ENCODE measurements at places on chromosomes 6 and 20.

DNA sequence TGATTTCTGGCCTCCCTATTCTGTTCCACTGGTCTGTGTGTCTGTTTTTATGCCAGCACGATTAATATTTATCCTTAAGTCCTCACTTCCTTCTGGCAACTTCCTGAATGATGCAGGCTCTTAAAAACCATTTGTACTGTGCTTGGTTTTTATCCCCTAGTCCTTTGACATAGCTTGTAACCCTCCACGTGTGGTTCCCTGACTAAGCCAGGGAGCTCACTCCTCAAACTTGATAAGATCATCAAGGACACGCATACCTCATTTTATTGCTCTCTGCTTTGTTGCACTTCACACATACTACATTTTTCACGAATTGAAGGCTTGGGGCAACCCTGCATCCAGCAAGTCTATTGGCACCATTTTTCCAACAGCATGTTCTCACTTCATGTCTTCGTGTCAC lies 166.4 kb upstream of the UST start:
- DNase-seq, result no peak

GRCh38 chr20:444862-445426 lies 17.4 kb downstream of the TBC1D20 start:
- no peak for DNase-seq

DNA sequence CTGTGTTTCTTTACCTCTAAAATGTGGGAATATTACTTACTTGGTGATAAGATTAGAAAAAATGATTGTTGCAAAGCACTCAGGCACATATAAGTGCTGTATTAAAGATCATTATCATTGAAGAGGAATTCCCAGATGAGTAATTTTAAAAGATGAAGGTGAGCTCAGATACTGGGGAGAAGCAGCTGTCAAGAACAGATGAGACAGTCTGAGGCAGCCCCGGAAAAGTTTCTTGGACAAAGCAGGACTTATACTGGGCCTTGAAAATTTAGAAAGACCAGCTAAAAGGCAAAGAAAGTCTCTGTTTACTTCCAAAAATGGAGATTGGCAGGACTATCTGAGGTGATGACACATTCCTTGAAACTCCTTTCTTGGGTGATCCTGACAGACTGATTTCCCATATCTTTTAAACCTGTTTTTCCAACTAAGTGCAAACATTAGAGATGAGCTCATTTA lies 93.8 kb upstream of the MARCKS start:
- no peak for DNase-seq

DNA sequence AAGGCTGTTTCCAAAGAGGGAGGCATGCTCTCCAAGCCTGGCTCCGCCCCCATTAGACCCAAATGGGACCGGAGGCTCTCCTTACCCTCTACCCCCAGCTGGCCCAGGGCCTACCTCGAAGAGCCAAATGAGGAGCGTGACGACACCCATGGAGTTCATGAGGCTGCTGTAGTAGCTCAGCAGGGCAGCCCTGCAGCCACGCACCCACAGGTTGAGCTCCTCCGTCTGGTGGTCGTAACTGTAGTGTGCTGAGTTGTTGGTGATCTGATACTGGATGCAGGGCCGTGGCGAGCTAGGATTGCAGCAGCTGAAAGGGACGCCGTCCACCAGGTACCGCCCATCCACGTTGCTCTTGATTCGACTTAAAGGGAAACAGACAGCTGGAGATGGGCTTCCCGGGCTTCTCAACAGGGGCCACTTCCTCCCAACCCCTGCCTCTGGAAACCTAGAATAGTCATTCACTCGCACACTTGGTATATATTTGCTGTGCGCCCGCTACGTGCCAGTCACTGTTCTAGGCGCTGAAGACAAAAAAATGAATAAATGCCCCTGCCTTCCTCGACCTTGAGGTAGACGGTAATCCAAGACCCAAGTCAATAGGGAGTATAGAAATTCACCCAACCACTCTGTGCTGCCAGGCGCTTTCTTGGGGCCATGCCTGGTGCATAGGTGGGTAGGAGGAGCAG lies 18.0 kb downstream of the PRPH2 start:
- no peak for DNase-seq

GRCh38 chr6:108752733-108753590 lies 95.3 kb upstream of the ARMC2 start:
- DNase-seq, result no peak

- no peak for DNase-seq
Observed at GRCh38 chr6:2872423-2873358, 30.4 kb downstream of the SERPINB9 start.

GRCh38 chr20:50930976-50931305 lies 296 bp downstream of the ADNP start:
- no peak for DNase-seq

DNA sequence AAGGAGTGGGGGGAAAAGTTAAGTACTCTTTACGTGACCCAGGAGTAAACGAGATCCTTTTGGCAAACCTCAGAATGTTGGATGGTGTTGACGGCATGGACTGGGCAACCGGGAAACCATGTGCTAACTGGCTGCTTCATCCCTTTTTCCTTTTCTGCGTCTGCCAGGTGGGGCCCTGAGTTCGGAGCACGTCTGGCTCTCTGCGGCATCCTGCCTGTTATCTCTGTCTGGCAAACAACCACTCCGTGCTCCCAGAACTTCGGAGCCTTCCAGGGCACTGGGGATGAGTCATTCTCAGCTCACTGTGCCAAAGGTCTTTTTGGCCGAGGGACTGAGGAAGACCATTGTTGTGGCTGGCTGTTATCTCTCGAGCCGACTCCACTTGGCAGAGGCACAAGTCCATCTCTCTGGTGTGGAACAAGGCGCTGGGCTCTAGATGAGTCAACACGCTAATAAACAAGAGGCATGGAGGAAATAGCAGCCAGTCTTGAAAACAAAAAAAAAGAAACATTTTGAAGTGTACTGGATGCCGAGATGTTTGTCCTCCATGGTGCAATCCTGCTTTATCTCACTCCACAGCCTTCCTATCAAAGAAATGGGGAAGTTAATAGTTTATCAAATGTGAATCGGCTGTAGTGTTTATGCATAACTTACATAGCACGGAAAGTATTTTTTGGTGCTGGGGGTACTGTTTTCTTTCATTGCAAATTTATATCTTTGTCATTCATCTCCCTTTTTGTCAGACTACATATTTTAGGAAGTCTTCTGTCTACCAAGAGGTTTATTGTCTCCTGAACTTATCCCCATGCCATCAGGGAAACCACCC lies 64.6 kb upstream of the TXNDC5 start:
- DNase-seq, result no peak

DNA sequence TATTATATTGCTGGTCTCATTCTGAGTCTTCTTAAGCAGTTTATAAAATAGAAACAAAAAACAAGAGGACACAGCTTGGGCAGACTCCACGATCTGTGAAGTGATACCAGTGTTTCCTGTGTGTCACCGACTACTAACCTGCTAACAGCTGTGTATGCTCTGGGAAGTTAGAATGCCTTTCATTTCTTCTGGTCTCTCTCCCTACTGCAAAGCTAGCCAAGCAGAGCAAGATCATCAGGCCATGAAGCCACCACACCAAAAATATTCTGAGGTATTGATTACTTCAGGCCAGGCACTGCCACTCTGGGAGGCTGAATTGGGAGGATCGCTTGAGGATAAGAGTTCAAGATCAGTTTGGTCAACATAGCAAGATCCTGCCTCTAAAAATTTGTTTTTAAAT lies 46.9 kb upstream of the SMIM29 start:
- DNase-seq, result peak; percentile 25

- DNase-seq, result no peak
Observed at GRCh38 chr6:43090559-43090956, 14.4 kb downstream of the PTK7 start.

DNA sequence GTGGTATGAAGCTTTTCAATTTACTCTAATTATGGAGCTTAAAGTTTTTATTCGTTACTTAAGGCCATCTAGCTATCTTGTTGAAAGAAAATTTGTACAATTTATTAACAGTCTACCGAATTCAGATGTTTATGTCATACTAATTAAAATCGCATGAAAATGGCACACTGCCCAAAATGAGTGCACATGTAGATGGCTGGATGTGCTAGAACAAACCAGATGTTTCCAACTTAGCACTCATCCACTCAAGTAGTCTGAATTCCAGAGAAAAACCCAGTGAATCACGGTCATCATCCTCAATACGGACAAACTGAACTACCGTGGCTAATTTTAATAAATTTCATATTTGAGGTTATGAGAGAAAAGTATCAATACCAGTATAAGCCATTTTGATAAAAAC lies 70.4 kb downstream of the COL12A1 start:
- DNase-seq, result no peak

GRCh38 chr6:132235596-132236280 lies 165.5 kb downstream of the MOXD1 start:
- DNase-seq, result no peak

DNA sequence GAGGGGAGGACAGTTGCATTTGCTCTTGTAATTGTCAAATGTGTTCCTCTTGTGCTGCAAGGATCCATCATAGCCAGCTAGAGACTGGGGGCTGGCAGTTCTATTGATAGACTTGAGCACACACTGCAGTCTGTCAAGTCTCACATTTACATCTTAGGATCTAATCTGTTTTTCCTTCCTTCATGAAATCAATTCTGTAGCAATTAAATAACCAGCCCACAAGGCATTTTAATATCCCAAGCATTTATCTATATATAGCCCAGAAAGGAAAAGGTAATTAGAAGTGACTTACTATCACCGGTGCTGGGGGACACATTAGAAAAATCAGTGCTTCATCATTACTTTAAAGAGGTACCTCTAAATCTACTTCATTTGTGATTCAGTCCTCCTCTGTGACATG lies 143.0 kb upstream of the STXBP5 start:
- no peak for DNase-seq

GRCh38 chr20:20752712-20753111 lies 40.3 kb upstream of the RALGAPA2 start:
- no peak for DNase-seq

DNA sequence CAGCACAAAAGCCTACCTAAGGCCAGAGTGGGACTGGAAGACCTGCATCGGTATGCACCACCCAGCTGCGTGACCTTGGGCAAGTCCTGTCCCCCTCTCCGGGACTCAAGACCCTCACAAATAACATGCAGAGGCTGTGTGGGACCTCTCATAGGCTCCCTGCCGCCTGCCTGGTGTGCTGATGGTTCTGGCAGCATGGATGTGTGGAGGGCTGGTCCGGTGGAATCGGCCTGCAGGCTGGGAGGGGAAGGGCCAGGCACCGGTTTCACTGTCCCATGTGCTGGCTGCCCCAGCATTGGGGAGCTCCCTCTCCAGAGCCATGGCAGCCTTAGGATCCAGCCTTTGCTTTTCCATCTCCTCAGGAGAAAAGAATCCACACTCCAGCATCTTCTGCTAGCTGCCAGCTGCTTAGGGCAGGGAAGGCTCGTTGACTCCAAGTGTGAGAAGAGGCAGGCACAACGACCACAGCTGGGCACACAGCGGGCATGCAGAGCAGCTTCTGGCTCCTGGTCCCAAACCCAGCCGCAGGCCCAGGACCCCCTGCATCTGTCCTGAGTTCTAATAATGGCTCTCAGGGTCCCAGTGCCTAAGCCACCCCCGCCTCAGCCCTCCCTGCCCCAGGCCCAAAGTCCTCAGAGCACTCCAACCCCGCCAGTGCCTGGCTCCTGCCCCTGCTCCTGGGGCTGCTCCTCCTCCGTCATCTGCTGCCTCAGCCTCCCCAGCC lies 32.5 kb downstream of the TFEB start:
- DNase-seq, result no peak

GRCh38 chr6:49923826-49924225 lies 40.1 kb downstream of the DEFB114 start:
- no peak for DNase-seq

- DNase-seq, result no peak
Observed at GRCh38 chr6:74170118-74170517, 474.1 kb downstream of the CD109 start.

DNA sequence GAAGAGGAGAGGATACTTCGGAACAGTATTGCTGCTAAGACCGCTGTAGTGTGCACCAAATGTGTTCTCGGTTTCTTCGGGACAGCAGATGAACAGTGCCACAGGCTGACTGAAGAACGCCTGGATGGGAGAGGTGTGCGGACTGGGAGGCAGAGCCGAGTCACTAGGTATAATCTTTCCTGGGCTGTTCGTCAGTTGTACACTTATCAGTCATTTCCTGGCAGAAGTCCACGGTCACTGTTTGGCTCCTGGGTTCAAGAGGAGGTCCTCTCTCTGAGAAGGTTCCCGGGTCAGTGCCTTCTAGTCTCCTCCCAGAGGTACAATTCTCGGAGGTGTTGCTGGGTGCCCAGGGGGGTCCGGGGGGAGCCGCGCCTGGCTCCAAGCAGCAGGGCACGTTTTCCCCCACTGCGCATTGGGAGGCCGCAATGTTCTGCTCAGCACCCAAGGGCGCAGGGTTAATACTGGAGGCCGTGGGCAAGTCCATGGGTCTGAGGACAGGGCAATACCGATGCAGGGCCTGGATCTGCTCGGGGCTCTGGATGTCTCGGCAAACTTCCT lies 38.1 kb downstream of the GJA10 start:
- no peak for DNase-seq

GRCh38 chr6:111388681-111389080 lies 94.3 kb downstream of the REV3L start:
- no peak for DNase-seq

Data from Jurkat, Clone E6-1 (cell line).